Activated CD4-positive, alpha-beta T cell treated with anti-CD3 and anti-CD28 coated beads for 1 hour (primary cell): ENCODE measurements at places on chromosomes 6 and 20.

DNA sequence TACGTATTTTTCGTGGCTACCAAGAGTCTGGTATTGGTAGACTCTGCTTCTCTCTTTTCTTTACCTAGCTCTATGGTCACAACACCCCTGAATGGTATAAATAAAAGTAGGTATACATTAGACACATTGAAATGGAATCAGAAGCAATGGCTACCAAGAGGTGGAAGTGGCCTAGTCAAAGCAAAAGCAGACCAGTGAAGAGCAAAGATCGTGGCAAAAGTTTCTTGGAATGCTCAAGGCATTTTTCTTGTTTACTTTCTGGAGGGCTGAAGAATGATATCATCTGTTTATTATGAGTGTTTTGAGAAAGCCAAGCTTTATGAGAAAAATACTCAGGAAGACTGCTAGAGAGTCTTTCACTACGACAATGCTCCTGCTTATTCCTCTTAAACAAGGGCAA, 28.6 kb upstream of the MOCS1 start:
- no peak for DNase-seq

- DNase-seq, result no peak
Observed at GRCh38 chr6:20678831-20679352, 144.6 kb downstream of the CDKAL1 start.

GRCh38 chr20:32396646-32397160, 38.6 kb downstream of the ASXL1 start:
- DNase-seq, result no peak

DNA sequence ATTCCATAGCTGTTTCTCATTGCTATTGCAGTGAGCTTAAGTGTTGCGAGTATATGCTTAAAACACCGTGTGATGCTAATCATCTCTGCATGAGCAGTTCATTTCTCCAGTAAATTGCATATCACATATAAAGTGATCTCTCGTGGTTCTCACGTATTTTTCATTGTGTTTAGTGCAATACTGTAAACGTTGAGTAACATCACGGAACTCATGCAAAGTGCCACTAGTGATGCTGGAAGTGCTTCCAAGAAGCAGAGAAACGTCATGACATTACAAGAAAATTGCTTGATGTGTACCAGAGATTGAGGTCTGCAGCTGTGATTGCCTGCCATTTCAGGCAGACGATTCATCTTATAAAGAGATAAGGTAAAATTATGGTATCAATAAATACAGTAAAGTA, 830.4 kb downstream of the GRIK2 start:
- DNase-seq, result no peak

- DNase-seq, result no peak
Observed at GRCh38 chr6:29602564-29603361, 17.8 kb downstream of the OR2H2 start.
